ENCODE measurements at places on chromosomes 13 and 19. TPM values are rescaled to one million over a fixed set of nuclear protein-coding genes. Genes with fewer than 3 reads are reported as not detected.

KLK15 gene
- total RNA-seq: not detected

PLPP2 gene
- total RNA-seq: 5.1 TPM

CDC42EP5 gene
- total RNA-seq: 19.0 TPM

C1QTNF9B gene
- total RNA-seq: 0.20 TPM

ACP5 gene
- total RNA-seq: 8.6 TPM

PRTN3 gene
- 28.9 TPM for total RNA-seq

ZNF492 gene
- total RNA-seq: 1.6 TPM

ZNF729 gene
- total RNA-seq: 0.10 TPM

ZNF615 gene
- 16.2 TPM for total RNA-seq

FARP1 gene
- total RNA-seq: 65.3 TPM

IGFL2 gene
- 19.9 TPM for total RNA-seq

OR7C1 gene
- 0.20 TPM for total RNA-seq

KCNN4 gene
- total RNA-seq: 3.5 TPM

KASH5 gene
- not detected for total RNA-seq

C5AR2 gene
- total RNA-seq: 1.2 TPM

CBARP gene
- total RNA-seq: 1.9 TPM

ZSWIM4 gene
- total RNA-seq: 4.4 TPM

ZNF600 gene
- total RNA-seq: 3.6 TPM

PDX1 gene
- total RNA-seq: 0.10 TPM

WDR88 gene
- total RNA-seq: 0.10 TPM

TJP3 gene
- 1.2 TPM for total RNA-seq

FGF21 gene
- total RNA-seq: not detected

TMEM238 gene
- 0.30 TPM for total RNA-seq

ANKLE1 gene
- total RNA-seq: 0.49 TPM

ACP7 gene
- total RNA-seq: 5.2 TPM

Measured in skin of body (tissue), 3 donors.